ENCODE measurements at places on chromosomes 5 and 9.

GRCh38 chr5:76180814-76181805 is 97.9 kb downstream of the SV2C start:
- no peak for DNase-seq

DNA sequence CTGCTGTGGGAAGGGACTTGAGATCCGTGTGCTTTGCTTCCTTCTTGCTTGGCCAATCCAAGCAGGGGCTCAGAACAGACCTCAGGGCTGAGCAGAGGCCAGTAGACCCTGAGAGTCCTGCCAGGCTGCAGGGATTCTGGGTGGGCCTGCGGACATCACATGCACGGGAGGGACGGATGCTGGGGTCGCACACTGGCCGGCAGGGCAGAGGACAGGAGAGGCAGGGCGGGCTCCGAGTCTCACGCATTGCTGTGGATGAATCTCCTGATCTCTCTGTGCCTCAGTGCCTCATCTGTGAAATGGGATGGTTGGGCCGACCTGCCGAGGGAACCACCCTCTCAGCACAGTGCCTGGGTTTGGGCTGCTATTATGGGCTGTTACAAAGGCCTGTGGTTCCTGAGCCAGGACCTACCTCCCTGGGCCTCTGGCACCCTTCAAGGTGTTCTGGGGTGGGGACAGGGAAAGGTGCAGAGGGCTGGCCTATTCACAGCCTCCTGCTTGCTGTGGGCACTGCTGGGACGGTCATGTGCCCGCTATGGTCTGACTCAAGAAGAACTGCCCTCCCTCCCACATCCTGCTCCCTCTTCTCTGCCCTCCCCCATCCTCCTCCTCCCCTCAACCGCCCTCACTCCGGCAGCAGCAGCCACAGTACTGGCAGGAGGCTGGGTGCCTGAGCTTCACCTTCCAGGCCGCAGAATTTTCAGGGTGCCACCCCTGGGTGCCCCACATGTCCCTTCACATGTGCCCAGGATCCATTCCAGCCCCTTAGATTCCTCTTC is 43.3 kb downstream of the NCS1 start:
- no peak for DNase-seq

GRCh38 chr5:133232011-133232410 is 180.2 kb downstream of the HSPA4 start:
- no peak for DNase-seq

DNA sequence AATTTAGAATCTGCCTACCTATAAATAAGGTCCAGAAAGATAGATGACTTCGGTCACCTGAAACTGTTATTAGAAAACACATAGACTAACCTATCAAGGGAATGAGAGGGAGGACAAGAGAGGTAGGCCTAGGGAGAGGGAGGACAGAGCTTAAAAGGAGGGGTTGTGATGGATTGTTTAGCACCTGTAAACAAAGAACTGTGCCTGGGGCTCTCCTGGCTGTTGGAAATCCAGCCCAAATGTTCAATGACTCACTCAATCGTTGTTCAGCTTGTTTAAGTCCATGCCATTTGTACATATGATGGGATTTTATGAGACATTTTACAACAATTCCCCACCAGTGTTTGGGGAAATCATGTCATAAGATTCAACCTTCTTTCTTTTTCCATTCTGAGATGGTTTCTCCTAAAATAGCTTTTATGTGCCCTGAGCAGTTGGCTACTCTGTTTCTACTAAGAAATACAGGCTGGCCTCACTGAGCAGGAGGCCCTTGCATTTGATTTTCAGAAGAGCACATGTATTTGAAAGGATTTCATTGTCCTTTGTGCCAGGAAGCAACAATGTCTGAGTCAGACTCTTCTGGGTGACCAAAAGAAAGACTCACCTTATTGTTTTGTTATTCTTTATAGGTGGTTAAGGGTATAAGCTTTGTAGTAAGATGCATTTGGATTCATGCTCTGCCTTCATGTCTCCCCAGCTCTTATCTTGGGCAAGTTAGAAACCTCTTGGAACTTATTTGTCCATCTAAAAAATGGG is 48.2 kb upstream of the GPR151 start:
- no peak for DNase-seq
